Activated naive CD8-positive, alpha-beta T cell treated with anti-CD3 and anti-CD28 coated beads, Interleukin-2, amount 50 U/mL, for 16 hours (primary cell): ENCODE measurements at places on chromosomes 2 and 18.

DNA sequence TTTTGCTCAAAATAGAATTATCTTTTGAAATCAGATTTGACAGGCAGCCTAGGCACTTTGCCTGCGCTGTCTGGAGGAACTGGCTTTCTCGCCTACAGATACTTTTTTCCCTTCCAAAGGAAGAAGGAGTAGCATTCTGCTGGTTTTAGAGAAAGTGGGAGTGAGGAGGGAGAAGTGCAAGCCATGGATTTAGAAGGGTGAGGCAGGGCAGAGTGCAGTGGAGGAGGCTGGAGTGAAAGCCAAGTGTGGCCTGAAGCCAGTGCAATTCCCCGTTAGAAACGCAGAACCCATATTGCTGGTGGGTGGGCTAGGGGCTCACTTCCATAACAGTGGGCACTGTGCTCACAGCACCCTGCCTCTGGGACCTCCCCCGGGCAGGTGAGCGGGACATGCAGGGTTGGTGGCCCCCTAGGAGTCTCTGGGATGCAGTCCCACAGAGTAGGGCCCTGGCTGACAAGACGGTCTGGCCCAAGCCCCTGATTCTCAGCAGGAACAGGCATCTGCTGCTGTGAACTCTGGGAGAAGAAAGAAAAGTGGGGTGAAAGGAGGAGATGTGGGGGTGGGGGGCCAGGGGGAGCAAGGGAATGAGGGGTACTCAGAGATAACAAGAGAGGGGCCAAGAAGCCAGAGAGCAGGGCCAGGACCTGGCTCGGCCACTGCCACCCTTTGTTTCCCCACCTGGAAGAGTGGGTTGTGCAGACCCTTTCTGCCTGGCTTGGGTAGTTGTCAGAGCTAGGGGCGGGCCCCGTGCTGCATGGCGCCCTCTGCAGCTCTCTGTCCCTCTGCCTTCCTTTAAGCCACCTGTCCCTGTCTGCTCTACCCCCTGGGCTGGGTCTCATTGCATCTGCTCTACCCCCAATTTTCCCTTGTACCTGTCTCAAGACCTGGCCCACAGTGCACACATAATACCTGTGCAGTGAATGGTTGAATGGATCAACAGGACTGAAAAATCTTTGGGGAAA lies 273.5 kb upstream of the HS6ST1 start:
- no peak for DNase-seq

DNA sequence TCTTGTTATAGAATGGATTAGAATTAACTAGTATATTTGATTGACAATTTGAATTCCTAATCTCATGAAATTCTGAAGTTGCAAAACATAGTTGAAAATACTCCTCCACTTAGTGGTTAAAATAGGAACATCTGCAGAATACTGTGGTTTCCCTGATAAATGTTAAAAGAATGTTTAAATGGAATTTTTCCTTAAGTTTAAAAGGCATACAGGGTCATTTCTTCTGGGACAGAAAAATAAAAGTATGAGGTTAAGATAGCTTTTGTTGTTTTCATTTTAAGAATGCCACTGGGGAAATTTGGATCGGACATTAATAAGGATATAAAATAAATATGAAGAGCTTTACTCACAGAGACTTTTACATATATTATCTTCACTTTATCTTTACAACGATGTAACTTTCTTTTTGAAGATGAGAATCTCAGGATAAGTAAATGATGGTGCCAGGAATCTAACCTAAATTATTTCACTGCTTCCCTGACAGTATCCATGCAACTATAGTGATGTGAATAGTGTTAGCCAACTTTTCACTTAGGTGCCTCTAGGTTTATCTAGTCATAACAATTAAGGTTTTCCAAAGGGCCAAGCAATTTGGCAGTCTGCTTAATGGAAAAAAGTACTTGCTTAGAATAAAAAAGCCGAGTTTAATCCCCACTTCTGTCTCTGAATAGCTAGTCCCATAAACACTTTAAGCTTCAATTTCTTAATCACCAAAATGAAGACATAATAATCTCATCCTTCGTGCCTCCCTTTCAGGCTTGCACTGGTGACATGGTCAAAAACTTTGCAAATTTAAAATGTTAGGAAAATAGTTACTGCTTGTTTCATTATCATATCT lies 151.8 kb upstream of the STK17B start:
- no peak for DNase-seq

GRCh38 chr2:69917852-69918251 lies 2.9 kb downstream of the MXD1 start:
- no peak for DNase-seq

GRCh38 chr2:95391641-95392310 lies 10.7 kb upstream of the FAHD2A start:
- DNase-seq: no peak

DNA sequence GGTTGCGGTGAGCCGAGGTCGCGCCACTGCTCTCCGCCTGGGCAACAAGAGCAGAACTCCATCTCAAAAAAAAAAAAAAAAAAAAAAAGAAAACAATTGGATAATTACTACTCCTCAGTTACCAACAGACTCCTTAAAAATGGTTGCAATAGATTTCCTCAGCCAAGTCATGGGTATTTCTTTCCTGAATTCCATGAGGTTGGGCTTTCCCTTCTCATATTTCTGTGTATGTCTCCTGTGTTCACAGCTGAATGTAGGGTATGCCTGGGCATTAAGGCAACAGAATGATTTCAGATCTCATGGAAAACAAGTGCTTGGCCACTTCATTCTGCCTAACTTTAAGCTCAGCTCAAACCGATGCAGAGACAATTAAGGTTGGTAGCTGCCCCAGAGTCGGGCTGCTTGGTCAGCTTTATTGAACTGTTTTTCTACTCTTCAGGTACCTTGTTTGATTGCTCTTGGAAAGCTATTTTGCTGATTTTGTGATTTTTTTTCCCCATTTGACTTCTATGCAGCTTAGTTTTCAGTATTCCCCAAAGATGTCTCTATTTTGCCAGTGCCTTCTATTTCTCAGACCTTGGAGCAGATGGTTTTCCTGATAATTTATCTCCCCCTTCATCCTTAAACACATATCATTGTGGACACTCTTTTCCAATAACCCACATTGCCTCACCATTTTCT lies 24.8 kb downstream of the KIF5C start:
- no peak for DNase-seq

DNA sequence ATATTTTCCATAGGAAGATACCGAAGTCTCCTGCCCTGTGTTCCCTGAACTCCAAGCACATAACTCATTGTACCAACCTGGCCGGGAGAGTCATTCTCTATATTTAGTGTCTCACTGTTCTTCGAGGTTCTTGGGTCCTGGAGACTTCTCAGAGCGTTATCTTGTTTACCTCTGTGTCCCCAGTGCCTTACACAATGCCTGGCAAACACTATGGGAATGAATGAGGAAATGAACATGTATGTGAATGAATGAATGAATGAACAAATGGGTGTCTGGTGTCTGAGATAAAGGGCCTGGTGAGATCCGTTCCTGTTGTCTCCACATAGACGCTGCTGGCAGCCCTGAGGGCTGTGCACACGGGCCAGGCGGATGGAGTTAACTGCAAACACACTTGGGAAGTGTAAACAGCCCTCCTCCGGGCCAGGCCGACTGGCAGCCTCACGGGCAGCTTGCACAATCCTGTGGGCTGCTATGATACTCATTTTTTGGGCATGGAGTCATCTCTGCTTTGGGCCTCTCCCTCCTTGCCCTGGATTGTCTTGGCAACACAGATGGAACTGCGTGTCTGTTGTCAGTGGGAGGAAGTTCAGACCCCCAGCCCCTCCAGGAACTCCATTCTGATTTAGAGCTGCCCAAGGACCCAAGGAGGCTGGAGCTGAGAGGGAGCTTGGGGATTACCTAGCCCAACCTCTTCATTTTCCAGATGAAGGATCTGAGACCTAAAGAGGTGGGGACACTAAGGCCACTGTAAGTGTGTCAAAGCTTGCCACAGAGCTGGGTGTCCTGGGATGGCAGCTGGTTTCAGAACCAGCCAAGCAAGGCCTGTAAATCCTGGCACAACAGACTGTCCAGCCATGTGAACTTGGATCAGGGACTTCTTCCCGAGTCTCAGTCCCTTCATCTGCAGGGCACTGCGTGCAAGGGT lies 124.4 kb downstream of the INHBB start:
- DNase-seq: no peak

DNA sequence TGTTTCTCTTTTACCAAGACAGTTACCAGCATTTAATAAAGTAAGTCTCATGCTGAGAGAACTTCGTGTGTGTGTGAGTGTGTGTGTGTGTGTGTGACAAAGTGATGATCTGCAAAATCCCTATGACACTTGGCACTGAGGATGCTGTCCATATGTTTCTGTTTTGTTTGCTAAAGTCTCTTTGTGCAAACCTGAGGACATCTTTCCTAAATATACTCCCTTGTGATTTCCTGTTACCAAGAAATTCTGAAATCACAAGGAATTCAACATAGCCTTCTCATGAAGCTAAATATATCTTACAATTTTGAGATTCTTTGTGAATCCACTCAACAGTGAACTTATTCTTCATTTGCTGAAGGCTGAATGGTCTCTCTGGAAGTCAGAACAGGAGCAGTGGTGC lies 1359.7 kb upstream of the NRXN1 start:
- no peak for DNase-seq

DNA sequence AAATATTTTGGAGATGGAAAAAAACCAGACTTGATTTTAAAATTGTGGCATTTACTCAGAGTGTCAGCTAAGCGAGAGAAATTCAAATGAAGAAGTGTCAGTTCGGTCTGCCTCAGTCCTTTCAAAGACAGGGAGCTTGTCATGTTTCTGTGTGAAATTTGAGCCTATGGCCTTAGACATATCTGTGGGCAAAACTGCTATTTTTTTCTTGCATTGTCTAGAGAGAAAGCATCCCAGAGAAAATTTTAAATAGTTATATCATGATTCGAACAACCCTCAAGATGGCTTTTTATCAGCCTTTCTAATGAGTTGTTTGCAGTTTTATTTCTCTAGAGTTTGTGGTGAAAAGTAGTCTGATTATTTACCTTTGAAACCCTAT lies 50.2 kb upstream of the KCNE4 start:
- DNase-seq: no peak

GRCh38 chr2:157923598-157924217 lies 47.6 kb upstream of the ACVR1 start:
- DNase-seq: no peak

DNA sequence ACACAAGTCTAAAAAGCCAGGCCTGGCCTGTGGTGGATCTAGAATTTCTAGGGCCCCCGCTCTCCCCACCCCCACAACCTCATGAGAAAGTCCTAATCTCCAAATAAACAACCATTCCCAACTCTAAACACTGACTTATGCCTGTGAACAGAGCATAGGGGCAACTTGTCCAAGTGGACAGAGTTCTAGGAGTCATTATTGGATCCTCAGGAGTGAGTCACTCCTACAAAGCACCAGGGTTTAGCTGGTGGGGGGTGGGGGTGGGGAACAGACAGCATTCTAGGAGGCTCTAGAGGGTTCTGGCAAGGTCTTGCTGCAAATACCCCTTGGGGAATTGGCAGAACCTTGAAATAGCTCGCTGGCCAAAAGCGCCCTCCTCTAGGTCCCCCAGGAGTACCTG lies 83.3 kb downstream of the ZCCHC2 start:
- no peak for DNase-seq

DNA sequence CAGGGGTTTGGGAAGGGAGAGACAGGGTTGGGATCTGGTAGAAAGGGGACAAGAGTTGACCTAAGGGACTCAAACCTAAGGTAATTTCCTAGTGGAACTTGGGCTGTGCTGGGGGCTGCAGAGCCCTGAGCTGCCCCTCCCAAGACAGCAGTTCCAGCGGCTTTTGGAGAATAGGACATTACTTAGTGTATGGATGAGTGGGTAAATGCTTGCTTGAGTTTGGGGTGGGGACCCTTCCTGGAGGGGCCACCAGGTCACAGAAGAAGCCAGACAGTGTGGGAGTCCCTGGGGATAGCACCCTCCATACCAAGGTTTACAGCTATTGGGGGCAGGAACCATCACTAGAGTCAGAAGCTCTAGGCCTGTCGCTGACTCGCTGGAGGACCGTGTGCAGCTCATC lies 111.5 kb downstream of the CAPN13 start:
- DNase-seq: no peak

- DNase-seq: no peak
Measured at GRCh38 chr2:224404796-224405195, 2.9 kb upstream of the FAM124B start.

- no peak for DNase-seq
Measured at GRCh38 chr2:172085460-172086159, at the start of gene DLX1. Gene DLX1 (plus strand): TSS chr2:172085507. CDS start chr2:172085678, 171 bp downstream.

DNA sequence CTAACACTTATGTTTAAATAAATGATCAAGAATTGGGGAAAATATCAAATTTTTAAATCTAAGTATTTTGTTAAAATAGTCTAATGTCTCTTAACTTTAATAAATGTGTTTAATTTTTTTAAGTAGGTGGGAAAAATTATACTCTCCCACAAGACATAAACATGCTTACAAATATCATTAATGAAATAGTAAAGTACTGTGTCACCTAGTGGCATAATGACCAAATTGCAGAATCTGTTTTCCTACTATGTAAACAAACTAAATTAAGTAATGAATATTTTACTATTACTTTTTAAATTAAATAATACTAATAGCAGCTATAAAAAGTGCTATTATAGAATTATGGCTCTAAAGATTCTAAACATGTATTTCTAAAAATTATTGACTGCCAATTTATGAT lies 52.0 kb upstream of the CHAC2 start:
- no peak for DNase-seq

- no peak for DNase-seq
Measured at GRCh38 chr2:234881413-234882241, 70.2 kb upstream of the SH3BP4 start.

- DNase-seq: no peak
Measured at GRCh38 chr2:103161456-103162289, 399.8 kb downstream of the TMEM182 start.

DNA sequence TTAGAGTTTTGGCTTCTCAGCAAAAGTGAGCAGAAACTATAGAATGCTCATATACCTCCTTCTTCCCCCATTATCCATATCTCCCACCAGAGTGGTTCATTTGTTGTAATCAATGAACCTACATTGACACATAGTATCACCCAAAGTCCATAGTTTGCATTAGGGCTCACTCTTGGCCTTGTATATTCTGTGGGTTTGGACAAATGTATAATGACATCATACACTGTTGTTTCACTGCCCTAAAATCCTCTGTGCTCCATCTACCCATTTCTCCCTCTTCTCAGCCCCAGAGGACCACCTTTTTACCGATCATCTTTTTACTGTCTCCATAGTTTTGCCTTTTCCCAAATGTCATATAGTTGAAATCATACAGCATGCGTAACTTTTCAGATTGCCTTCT lies 24.1 kb downstream of the ZFP36L2 start:
- no peak for DNase-seq

GRCh38 chr2:147867050-147867449 lies 22.2 kb downstream of the ACVR2A start:
- DNase-seq: no peak

DNA sequence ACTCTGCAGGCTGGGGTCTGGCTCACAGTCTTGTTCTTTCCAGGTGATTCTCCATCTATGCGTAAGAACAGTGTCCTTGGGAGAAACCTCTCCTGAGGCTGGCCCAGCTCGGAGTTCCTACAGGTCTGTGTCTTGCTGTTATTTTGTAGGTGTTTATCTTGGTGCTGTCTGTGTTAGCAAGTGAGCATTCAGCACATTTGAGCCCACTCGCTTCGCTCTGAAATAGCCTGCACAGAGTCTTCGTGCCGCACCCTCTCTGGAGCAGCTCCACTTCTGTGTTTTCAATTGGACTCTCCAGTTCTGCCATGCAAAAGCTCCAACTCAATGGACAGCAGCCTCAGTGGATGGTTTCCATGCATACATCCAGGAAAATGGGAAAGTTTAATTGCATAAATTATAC lies 378.2 kb upstream of the ST6GAL2 start:
- no peak for DNase-seq

- no peak for DNase-seq
Measured at GRCh38 chr2:191899410-191899809, 52.5 kb upstream of the CAVIN2 start.
